ENCODE measurements at places on chromosomes 16 and 17.

GRCh38 chr17:29582772-29583171, 6.7 kb downstream of the GIT1 start:
- no peak for DNase-seq

- DNase-seq, result no peak
Measured at GRCh38 chr16:52384378-52384777, 162.6 kb downstream of the TOX3 start.

DNA sequence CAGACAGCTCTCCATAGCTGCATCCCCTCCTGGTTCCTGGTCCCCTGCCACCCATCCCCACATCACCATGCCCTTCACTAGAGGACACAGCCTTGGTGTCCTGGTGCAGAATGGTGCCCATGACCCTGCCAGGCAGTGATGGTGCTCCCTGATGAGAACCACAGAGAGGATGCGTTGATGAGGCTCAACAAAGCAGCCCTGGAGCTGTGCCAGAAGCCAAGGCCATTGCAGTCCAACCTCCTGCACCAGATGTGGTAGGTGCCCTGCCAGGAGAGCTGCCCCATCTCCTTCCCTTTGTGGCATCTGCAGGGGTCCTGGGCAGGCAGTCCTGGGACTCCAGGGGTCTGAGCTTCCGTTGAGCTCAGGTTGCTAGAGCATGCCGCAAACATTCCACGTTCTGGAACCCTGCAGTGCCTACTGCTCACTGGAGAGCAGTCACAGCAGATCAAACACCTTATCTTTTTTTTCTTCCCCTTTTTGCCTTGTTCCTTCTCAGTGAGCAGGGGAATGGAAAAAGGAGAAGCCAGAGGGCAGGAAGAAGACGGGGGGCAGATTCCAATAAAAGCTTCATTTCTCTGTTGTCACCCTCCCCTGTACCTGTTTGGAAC, 5.3 kb upstream of the EPN3 start:
- DNase-seq, result no peak

- no peak for DNase-seq
Measured at GRCh38 chr17:7502171-7502847, 18.1 kb downstream of the POLR2A start.

DNA sequence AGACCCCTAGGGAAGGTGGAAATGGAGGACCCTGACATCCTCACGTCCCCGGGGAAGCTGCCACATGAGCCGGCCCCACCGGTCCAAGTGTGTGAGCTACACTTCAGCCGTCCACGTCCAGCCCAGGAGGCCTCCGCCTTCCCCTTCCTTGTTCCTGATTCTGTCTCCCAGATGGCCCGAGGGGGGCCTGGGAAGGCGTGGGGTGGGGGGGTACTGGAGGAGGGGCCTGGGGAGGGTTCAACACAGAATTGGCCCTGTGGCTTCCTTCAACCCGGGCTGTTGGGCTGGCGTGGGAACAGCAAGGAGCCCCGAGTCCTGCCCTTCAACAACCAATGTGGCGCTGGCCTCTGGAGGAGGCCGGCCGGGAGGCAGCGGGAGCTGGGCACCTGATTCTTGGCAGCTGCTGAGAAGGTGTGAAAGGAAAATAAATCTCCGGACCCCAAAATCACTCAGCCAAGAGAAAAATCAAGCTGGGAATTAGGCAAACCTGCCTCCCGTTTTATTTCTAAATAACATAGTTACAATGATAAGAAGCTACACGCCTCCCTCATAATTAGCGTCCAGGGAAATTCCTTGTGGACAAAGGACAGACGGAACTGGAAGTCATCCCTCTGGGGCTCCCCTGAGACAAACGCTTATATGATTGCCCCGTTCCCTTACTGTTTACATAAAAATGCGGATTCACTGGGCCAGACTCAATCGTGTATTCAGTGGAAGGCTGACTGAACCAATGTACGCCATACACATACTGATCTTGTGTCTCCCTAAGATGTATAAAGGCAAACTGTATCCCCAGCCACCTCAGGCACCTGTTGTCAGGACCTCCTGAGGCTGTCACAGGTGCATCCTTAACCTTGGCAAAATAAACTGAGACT, 1.8 kb upstream of the APRT start:
- no peak for DNase-seq

GRCh38 chr16:8869212-8869987, 594 bp upstream of the CARHSP1 start:
- no peak for DNase-seq

DNA sequence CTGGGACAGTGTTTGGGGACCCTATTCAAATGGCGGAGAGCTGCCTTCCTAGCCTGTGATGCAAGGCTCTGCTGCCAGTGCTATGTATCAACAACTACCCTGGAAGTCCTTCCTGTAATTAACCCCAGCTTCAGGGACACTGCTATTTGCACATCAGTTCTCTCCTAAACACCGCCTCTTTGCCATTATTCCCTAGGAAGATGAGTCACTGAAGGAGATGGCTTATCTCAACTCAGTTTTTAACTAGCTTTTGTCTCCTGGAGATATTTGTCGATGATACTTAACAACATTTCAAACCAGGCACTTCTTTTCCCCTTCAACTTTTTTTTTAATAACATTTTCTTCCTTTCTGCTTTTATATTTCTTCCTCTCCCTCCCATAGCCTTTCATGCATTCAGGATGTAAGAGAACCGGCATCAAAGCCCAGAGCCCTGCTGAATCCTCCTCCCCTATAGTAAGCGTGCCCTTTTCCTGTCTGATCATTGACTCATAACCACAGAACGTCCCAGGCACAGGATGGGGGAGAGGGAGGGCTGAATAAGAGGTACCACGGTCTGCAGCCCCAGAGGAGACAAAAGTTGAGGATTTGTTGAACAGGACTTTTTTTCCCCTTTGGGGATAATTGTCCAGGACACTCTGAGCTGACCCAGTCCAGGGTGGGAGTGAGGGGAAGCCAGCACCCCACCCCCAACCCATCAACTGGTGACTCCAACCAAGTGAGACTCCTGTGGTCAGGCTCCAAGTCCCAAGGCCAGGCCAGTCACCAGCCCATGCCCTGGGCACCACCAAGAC, 387.8 kb upstream of the SALL1 start:
- no peak for DNase-seq

DNA sequence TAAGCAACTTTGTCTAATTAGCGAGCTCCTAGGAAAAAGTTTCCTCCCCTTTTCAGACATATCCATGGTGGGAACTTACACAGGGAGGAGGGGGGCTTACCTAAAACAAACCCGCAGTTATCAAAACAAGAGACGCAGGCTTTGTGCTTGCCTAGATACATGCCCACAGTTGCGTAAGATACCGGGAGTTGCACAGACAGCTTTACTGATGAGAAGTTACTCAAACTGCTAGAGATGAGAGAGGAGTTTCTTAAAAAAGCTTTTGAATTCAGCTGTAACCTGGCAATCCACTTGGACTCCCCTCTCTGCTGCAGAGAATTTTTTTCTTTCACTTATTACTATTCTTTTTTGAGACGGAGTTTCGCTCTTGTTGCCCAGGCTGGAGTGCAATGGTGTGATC, 6.8 kb upstream of the ZP2 start:
- no peak for DNase-seq

- no peak for DNase-seq
Measured at GRCh38 chr17:44607836-44608690, 48.2 kb upstream of the MEIOC start.

DNA sequence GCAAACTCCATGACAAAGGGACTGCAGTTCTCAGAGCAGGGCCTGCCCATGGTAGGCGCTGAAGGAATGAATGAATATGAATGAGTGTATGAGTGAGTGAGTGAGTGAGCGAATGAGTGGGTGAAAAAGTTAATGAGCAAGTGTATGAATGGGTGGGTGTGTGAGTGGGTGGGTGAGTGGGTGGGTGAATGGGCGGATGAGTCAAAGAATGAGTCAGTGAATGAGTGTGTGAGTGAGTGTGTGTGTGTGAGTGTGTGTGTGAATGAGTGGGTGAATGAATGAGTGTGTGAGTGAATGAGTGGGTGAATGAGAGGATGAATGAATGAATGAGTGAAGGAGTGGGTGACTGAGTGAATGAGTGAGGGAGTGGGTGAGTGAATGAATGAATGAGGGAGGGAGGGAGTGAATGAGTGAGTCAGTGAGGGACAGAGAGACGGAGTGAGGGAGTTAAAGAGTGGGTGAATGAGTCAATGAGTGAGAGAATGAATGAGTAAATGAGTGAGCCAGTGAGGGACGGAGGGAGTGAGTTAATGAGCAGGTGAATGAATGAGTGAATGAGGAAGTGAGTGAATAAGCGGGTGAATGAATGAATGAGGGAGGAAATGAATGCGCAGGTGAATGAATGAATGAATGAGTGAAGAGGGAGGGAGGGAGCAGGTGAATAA, 11.1 kb upstream of the CHMP6 start:
- DNase-seq, result no peak

Measured in CD4-positive, alpha-beta T cell treated with Interferon alpha-2 for 1 hour (primary cell).